ENCODE measurements at places on chromosomes 1 and 21.

- DNase-seq: no peak
Observed at GRCh38 chr1:76068953-76069561, 5.5 kb upstream of the ST6GALNAC3 start.

DNA sequence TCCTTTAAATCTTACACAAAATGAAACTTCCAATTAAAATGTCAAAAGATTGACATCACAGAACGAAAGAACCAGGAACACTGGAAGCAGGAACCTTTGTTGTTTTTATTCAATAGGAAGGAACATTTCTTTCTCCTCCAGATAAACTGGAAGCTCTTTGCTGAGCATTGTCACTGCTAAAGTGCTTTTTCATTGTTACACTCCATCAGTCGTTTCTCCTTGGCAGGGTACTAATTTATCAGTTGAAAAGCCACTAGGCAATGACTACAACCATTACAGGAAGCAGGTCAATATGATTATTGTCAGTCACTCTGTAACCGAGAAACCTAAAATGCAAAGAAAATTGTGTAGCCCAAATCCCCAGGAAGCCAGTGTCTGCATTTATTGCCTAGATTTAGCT, 163.2 kb upstream of the MAP1LC3C start:
- DNase-seq: no peak

GRCh38 chr1:216215169-216215568, 208.1 kb downstream of the USH2A start:
- no peak for DNase-seq

DNA sequence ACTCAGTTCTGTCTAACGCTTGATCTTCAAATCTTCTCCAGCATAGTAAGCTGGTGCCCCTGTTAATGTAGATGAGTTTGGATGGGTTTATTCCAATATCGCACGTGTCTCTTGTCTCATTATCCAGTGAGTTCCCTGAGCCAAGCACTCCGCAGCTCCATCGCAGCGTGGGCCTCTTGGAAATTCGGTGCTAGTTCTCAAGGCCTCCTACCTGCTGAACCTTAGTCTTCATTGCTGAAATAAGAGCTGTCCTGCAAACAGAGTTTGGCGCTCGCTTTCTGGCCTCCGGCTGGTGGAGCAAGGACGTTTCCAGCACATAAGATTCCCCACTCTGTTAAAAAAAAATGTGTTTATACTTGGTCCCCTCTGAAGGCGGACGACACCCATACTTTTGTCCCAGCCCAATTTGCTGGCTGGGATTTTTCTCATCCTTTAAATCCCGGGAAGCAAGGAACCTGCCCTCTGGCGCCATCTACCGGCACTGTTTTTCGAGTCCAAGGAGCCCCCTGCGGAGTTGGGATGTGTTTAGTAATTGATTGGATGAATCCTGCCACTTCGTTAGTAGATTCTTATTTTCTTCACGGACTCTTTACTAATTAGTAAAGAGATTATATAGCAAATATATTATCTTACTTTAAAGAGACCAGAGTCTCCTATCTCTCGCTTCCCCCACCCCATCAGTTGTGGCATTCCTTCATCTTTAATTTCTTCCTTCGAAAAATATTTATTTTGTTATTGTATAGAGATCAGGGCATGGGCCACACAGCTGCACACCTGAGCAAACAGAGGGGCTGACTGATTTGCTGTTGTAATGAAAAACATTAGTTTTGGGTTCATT, 14.7 kb downstream of the JUN start:
- peak; percentile 36 for DNase-seq

- no peak for DNase-seq
Observed at GRCh38 chr1:186843226-186843625, 14.5 kb downstream of the PLA2G4A start.

DNA sequence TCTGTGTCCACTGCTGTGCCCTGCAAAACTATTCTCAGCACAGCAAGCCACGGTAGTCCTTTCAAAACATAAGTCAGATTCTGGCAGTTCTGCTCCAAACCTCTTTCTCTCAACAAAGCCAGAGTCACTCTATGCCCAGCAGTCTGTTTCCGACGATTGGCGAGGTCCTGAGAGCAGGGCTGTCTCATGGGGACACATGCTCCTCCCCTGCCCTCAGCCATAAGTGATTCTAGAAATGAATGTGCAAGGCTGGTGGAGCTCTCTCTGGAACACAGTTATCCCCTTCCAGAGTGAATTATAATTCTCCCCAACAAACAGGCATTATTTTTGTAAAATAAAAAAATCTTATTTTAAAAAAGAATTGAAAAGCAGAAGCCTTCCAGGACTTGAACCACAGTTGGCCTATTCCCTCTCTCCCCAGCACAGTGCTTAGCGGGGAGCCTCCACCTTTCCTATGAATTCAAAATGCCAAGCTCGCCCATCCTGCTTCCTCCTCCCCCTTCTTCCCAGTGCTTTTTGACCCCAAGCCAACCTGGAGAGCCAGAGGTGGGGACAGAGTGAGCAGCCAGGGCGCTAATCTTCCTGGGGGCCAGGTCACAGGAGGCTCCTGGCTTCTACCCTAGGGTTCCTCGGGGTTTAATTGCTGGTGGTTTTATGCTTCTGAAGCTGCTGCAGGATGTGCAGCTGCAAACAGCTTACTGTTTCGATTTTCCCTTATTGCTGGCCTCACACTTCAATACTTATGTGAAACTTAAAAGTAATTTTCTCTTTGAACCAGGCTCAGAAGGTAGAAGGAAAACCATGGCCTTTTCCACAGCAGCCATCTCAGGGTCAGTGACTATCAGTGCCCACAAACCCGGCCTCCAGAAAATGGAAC, 41.1 kb downstream of the KCNJ6 start:
- no peak for DNase-seq
